ENCODE measurements at places on chromosomes 5 and 9. TPM values are rescaled to one million over a fixed set of nuclear protein-coding genes. Genes with fewer than 3 reads are reported as not detected.

Gene SPATA31A3
- total RNA-seq, result not detected

Gene SPOCK1
- 142 TPM for total RNA-seq

Gene ITK
- 0.38 TPM for total RNA-seq

- H3K27ac ChIP-seq, result no peak overlapping the region
- H3K27me3 ChIP-seq, result no peaks in the 10 kb centered on the region
- no peak overlapping the region for H3K4me3 ChIP-seq
- no peaks in the 10 kb centered on the region for H3K4me1 ChIP-seq
- H3K36me3 ChIP-seq, result no peaks in the 10 kb centered on the region
These were observed 31.8 kb downstream of the SEC61B start for GRCh38 chr9:99253772-99254431.

DNA sequence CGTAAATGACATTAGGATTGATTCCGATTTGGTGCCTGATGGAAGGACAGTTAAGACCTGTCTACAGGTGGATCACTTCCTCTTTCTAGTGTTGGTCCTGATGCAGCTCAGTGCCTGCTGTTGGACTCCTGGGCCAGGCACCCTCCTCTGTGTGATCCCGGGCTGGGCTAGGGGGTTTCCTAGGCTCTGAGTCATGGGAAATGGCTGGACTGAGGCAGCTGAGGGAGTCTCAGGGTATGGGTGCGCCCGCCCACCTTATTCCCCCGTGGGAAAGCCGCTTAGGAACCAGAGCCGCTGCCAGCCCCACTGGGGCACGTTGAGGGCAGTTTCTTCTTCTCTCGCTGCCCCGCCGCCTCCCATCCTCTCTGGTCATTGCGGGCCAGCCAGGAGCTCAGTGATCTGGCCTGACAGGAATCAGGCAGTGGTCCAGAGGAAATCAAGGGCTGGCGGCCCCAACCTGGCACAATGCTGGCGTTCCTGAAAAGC is 12.9 kb downstream of the TCF7 start:
- no peak overlapping the region for H3K27ac ChIP-seq
- no peak overlapping the region for H3K4me3 ChIP-seq
- H3K36me3 ChIP-seq, result peaks cover 4% of the 10 kb centered on the region
- no peak for DNase-seq
